ENCODE measurements at places on chromosomes 6 and 20.

DNA sequence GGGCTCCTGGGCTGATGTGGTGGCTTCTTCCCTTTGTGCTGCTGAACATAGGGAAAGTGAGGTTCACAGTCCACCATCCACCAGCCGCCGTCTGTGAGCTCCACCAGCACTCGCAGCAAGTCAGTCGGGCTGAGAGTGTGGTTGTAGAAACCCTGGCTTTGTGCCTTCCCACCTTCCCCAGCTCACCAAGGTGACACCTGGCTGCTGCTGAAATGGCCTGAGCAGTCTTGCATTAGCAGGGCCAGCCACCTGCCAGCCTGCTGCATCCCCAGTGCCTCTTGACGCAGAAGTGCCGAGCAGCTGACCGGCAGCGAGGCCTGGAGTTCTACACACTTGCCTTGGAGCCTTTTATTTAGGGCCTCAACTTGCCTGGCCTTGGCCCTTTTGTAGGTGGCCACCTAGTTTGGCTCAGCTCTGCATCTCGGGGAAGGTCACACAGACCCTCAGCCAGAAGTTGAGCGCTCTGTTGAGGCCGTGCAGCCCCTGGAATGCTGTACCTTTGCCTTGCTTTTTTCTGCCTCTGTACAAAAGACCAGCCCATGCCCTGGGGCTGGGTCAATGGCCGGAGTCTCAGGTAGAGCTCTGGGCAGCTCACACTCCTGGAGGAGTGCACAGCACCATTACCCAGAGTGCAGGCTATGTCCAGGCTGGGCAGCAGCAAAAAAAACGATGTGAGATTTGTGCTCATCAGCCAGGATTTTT lies 76.5 kb downstream of the PTPN1 start:
- no peak for DNase-seq

DNA sequence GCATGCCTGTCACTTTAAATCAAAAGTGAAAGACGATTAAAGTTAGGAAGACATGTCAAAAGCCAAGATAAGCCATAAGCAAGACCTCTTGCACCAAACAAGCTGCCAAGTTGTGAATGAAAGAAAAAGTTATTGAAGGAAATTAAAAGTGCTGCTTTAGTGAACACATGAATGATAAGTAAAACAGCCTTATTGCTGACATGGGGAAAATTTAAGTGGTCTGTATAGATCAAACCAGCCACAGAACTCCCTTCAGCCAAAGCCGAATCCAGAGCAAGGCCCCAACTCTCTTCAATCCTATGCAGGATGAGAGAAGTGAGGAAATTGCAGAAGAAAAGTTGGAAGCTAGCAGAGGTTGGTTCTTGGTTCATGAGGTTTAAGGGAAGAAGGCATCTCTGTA lies 9.3 kb upstream of the RIPK1 start:
- DNase-seq = no peak

DNA sequence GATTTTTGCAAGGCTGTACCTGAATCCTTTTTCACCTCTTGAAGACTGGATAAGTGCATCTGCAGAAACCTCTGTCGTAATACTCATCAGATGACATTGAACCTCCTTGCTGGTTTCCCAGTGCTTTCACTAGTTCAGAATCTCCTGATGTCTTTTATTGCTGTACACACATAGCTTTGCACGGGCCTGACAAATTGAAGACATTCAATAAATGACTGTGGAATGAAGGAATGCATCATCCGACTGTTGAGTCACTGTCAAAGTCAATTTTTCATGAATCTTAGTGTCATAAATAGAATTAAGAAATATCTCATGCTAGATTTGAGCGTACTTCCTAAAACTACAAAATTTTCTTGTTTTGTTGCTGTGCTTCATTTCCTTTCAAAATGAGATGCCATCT lies 598.2 kb upstream of the MAP3K7 start:
- no peak for DNase-seq

- peak; percentile 16 for DNase-seq
These were observed 84.9 kb upstream of the LRFN2 start for GRCh38 chr6:40672087-40672486.

DNA sequence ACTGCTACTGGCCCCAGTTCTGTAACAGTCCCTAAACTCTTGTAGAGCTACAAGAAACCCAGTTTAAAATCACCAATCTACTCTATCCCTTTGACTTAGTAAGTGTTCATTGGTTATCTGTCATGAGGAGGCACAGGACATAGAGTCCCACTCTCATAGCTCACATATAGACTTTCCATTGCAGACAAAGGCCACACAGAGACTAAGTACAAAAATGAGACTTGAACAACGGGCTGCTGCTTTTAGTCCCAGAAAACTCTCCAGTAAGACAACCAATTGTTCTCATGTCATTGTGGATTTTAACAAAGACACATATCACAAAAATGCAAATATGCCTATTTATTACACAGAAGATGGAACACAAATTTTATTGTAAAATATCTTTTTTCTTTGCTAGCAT lies 197.4 kb downstream of the PTPRK start:
- DNase-seq = no peak

Data from kidney tubule cell (primary cell).